Sigmoid colon (tissue), 7 donors: ENCODE measurements at places on chromosomes 4 and X. TPM values are rescaled to one million over a fixed set of nuclear protein-coding genes. Genes with fewer than 3 reads are reported as not detected.

WNK3 gene
- polyA plus RNA-seq = not detected

IL2RG gene
- polyA plus RNA-seq = 90.1 TPM

BMP3 gene
- polyA plus RNA-seq = 4.2 TPM

RAB9A gene
- polyA plus RNA-seq = 46.2 TPM

EREG gene
- polyA plus RNA-seq = 0.92 TPM

EMD gene
- 40.7 TPM for polyA plus RNA-seq

SPANXD gene
- not detected for polyA plus RNA-seq

SYP gene
- 1.2 TPM for polyA plus RNA-seq

RADX gene
- polyA plus RNA-seq = 0.92 TPM

KCTD8 gene
- polyA plus RNA-seq = not detected

RPS6KA6 gene
- 1.8 TPM for polyA plus RNA-seq

TMEM154 gene
- polyA plus RNA-seq = 0.69 TPM

SPANXN3 gene
- polyA plus RNA-seq = not detected

VEGFC gene
- polyA plus RNA-seq = 6.6 TPM

GLUD2 gene
- polyA plus RNA-seq = 0.60 TPM

GPR34 gene
- 10.2 TPM for polyA plus RNA-seq

TCEAL6 gene
- polyA plus RNA-seq = not detected

XK gene
- 8.1 TPM for polyA plus RNA-seq

SLC10A7 gene
- polyA plus RNA-seq = 2.4 TPM

TMEM31 gene
- not detected for polyA plus RNA-seq

TKTL1 gene
- polyA plus RNA-seq = 0.31 TPM

SPIN2A gene
- polyA plus RNA-seq = not detected
